NAMALWA (cell line): ENCODE measurements at places on chromosomes 3 and 15.

DNA sequence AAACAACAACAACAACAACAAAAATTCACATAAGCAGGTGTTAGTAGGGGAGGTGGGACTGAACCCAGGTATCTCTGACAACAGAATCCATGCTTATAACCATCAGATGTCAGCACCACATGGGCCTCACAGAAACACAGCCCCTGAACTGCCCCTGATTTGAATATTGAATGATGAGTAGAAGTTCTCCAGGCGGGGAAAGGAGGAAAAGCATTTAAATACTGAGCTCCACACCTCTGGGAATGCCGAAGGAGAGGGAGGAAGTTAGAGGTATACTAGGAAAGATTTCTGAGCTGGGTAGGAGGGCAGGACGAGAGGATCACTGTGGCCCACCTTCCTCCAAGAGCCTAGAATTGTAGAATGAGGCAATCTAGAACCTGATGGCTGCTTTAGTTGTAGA, 31.9 kb upstream of the EIF4A2 start:
- no peak for DNase-seq

DNA sequence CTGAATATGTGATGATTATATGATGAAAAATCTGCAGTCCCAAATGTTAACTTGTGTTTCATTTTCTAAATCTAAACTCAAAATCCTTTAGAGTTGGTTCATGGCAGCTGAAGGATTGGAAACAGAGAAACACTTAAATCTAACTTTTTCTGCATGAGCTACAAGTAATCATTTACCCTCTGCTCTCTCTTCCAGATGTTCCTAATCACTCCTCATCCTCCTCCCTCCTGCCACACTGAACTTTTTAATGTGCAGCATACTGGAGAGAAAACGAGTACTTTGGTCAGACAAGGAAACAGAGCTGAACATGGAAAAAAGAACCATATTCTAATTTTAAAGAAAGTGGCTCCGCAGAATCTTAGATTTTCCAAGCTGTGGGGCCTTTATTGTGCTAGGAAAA, 321.2 kb upstream of the COL8A1 start:
- no peak for DNase-seq

GRCh38 chr3:50269977-50270413, 1.0 kb downstream of the SEMA3B start:
- no peak for DNase-seq

- no peak for DNase-seq
Observed at GRCh38 chr15:95469496-95470000, 861.0 kb upstream of the NR2F2 start.

DNA sequence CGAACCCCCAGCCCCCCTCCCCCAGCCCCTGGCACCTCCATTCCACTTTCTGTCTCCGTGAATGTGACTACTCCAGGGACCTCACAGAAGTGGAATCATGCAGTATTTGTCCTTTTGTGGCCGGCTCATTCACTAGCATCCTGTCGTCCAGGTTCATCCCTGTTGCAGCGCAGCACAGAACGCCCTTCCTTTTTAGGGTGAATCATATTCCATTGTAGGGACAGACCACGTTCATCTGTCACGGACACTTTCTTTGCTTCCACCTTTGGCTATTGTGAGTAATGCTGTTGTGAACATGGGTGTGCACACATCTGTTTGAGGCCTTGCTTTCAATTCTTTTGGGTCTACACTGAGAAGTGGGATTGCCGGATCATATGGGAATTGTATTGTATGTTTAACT, 148.9 kb upstream of the IQSEC1 start:
- DNase-seq, result no peak

DNA sequence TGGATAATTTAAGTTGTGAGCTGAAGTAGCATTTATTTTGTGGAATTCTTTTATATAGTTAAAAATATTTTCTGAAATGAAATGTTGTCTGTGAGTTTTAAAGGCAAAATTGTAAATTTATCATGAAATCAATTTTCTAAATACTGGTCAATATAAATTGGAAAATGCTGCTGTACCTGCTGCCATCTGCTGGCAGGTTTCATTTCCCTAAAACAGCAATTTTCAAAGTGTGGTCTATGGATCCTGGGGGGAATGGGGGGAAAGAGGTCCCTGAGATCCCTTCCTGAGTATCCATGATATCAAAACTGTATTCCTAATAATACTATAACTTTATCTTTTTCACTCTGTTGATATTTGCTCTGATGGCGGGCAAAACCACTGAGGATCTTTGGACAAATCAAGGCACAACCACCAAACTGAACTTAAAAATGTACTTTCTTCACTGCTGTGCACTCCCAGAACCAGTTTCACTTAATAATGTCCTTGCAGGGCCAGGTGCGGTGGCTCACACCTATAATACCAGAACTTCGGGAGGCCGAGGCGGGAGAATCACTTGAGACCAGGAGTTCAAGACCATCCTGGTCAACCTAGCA, 17.2 kb upstream of the CCR4 start:
- DNase-seq, result peak; percentile 38

GRCh38 chr3:133568294-133569014, 5.0 kb upstream of the CDV3 start:
- no peak for DNase-seq

DNA sequence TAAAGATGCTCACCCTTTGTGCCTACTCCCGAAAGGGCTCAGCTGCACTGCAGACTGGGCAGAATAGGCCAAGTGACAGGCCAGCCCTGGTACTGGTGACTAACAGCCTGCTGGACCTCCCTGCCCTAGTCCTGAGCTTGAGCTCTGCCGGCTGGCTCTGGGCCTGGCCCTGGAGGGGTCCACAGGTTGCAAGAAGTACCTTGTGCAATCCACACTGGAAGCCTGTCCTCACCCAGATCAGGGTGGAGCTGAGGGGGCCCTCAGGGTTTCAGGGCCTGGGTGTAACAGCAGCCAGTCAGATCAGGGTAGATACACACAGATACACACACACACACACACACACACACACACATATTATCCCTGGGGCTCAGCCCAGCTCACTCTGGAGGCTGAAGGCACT, 27.3 kb upstream of the PLA2G4D start:
- DNase-seq, result no peak

DNA sequence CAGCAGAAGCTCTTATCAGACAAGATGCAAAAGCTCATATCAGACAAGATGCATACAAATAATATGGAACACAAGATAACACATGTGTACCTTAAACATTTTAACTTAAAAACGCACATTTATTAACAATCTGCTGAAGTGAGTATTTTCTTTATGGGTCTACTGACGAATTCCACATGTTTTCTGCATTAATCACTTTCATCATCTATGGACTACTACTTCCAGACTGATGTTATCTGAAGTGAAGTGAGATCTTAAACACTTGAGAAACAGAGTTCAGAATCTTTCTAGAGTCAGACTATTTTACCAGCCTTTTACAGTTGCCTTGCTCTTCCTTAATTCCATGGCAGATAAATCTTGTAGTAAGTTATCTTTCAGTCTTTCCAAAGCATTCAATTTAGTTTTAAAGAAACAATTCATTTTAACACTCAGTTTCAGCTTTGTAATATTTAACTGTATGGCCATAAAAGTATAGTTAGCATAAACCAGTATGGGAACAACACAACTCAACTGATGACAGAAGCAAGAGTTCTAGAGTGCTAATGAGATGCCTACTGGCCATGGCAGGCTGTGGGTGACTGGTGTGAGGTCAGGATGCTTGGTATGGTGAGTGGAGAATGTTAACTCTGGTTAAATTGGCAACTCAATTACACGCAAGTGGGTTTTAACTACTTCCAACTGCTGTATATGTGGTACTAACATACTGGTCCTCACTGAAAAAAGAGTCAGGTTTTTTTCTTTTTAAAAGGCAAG, 9.8 kb downstream of the CMTM6 start:
- no peak for DNase-seq

DNA sequence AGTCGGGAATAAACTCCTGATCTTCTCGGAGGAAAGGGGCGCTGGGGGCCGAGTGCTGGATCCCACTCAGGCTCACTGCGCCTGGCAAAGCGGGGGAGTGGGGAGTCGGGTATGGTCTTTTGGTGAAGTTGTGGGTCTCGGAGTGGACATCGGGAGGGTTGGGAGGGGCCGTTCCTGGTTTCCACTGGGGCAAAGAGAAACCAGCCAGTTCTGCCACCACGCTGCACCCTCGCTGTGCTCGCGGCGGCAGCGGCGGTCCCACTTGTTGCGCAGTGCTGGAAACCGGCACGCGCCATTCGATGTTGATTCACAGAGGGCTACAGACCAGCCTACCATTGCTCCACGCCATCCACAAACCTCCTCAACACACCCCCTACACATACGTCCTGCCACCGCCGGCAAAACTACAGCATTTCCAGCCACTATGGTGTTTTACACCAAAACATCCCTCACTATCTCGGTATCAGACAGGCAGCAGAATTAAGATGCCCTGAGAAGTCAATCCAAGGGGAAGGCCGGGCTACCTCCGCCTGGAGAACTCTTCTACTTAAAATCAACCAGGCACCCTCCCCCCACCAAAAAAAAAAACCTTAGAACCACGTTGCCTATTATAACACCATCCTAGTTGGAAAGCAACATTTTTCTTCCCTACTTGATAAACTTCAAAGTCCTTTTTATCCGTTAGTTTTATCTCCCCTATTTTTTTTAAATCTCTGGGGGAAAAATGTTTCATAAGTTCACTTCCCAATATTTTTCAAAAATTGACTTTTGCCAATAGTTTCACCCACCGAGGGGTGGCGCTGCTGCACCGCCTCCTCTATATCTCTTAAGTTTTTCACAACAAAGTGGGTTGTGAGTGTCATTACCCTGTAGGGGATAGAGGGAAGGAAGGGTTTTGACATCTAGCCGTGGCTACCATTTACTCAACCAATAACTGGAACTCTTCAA, 3.6 kb downstream of the BCL6 start:
- DNase-seq, result peak; percentile 93

DNA sequence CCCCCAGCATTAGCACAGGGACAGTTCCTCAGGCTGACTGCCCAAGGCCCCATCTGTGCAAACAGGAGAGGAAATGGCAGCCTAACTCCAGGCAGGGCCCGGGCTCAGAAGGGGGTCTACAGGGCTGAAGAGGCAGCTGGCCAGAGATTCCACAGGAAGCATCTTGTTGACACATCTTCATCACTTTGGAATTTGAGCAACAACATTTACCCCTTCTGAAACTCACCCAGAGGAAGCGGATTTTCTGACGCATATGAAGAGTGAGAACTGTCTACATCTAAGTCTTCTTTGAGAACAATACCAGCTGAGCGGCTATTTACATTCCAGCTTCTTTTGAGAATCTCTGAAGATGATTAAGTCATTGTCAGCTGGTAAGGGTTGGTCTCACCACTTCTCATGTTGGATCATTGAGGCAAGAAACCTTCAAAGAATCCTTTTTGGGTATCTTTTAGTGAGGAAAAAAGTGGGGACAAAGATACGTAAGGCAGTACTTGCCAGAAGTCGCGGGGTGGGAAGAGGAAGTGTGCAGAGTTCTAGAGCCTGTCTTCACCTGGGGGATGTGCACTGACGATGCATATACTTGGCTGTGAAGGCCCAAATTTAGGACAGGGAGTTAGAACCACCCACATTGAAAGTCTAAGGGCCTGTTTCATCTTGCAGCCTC, 25.4 kb upstream of the SRP14 start:
- DNase-seq, result peak; percentile 43

- DNase-seq, result no peak
Observed at GRCh38 chr3:55907616-55908015, 420.5 kb upstream of the WNT5A start.

GRCh38 chr3:151740581-151740980, 6.9 kb downstream of the AADACL2 start:
- DNase-seq, result no peak

DNA sequence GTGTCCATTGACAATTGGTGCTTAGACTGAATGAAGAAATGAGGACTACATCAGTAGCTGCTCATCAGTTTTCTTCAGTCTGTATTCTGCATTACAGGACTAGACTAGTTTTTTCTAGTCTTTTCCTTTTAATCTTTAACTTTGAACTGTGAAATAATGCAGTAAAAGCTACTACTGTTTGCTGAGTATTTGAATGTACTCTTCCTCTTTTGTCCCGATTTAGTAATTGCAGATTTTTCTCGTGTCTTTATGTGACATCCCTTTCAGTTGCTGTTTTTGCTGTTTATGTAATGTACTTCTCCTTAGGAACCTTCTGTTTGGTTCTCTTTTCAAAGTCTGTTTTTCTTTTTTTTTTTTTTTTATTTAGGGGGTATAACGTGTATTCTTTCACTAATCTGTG, 17.4 kb downstream of the MFSD1 start:
- no peak for DNase-seq

GRCh38 chr3:10319804-10320203, 1.1 kb downstream of the SEC13 start:
- no peak for DNase-seq

DNA sequence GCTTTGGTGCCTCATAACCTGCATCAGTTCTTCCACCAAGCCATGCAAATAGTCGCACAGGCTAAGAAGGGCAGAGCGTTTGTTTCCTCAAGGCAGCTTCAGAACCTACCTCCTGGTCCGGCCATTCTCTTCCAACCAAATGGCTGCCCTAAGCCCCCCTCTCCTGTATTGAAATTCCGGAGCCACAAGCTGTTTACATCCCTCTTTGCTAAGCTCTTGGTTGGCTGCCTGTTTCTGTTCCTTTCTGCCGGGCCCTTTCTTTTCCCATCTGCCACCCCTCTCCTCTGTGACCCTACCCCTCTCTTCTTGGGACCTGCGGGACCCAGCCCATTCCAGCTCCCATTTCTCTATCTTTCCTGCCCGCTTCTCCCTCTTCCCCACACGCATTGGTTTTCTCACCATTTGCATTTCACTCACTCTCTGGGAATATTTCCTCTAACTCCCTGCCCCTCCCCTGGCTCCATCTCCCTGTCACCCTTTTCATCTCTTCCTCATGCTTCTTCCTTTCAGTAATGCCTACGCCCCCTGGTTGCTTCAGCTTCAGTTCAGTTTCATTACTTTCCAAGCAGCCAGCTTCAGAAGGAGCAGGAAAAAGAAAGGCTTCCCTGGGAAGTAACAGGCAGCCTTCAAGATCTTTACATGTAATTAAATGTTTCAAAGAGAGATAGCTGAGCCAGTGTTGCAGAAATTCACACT, 113.5 kb downstream of the RAB11A start:
- DNase-seq, result no peak

DNA sequence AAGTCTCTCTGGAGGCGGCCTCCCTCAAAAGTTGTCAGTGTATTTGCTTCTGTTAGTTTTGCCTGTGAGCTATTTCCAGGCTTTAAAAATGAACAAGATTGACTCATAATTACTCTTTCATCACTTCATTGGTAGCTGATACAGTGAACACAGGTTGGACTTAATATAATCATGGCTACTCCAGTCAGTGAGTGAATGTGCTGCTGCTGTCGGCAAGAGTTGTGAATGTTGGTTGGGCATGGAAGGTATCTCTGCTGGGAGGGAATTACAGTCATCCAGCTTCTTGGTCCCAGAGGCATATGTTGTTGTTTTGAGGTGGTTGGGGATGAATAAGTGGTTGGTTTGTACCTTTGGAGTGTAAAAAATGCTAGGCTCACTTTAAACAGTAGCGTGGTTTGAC, 11.5 kb downstream of the TCF12 start:
- DNase-seq, result no peak

- no peak for DNase-seq
Observed at GRCh38 chr3:139480585-139480984, 4.3 kb upstream of the RBP2 start.

- no peak for DNase-seq
Observed at GRCh38 chr15:101444015-101444414, 45.5 kb downstream of the PCSK6 start.
